ENCODE measurements at places on chromosomes 7 and 10.
A peak's percentile ranks its signal among the peaks of the same experiment; 100 is the strongest.

DNA sequence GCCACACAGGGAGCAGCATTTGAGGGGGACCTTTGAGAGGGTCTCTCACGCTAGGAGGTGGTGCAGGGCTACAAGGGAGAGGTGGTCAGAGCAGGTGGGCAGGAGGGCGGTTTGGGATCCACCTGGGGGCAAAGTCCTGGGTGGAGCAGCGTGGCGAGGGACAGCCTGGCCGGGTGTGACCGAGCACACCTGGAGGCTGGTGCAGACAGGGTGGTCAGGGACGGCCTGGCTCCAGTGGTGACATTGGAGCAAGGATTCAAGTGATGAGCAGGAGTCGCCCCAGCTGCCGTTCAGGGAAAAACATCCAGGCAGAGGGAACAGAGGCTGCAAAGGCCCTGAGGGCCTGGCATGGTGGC, 36.0 kb downstream of the CLIP2 start:
- DNase-seq = no peak

- no peak for DNase-seq
Measured at GRCh38 chr7:47389923-47390630, 191.8 kb downstream of the TNS3 start.

GRCh38 chr10:88735661-88736060, 24.2 kb upstream of the LIPN start:
- DNase-seq = no peak

DNA sequence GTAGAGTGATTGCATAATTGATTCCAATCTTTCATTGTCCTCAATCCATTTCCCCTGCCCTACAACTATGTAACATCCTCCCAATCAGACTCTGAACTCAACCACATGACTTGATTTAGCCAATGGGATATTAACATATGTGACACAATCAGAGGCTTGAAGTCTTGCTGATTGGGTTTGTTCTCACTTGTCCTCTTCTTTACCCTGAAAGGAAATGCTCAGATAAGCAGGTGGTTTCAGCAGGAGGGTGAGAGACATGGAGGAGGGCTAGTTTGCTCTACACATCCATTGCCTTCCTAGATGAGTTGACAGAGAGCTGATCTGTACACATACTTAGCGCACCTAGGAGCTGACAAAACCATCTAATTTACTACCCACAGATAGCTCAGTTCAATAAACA, 669.4 kb downstream of the NRG3 start:
- DNase-seq = no peak

- no peak for DNase-seq
Measured at GRCh38 chr7:81685270-81685868, 84.5 kb downstream of the HGF start.

DNA sequence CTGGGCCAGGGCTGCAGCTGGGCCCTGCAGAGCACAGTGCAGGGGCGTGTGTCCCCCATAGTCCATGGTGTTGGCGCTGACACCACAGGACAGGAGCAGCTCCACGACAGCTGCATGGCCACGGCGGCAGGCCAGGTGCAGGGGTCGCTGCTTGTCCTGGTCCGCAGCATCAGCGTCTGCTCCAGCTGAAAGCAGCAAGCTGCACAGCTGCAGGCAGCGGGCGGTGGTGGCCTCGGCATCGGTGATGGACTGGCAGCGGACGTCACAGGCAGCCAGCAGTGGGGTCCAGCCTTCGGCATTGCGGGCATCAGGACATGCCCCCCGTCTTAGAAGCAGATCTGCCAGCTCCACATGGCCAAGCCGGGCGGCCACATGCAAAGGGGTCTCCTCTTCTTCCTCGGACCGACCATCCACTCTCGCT, 6.0 kb downstream of the ASB10 start:
- peak; percentile 50 for DNase-seq

DNA sequence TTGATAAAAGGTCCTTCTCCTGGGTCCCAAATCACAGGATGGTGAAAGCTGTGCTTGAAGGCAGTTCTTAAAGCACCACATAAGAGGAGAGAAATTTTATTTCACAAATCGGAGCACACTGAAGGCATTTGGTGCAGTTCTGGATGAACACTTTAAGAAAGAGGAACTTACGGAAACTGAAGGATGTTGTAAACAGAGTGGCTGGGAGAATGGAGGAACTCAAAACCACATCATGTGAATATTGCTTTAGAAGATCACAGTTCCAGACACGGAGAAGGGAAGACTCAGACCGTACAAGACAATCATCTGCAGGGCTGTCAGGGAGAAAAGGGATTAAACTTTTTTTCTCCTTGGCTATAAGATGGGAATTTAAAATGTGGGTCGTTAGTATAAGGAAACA, 9.0 kb upstream of the GPR141 start:
- no peak for DNase-seq

GRCh38 chr7:158997471-158997870, 141.1 kb downstream of the DYNC2I1 start:
- DNase-seq = no peak

- DNase-seq = no peak
Measured at GRCh38 chr10:97331153-97331703, 3.3 kb downstream of the FRAT2 start.

- no peak for DNase-seq
Measured at GRCh38 chr10:29553544-29554250, 81.1 kb downstream of the SVIL start.

GRCh38 chr7:15016766-15017165, 114.2 kb upstream of the DGKB start:
- DNase-seq = no peak

- no peak for DNase-seq
Measured at GRCh38 chr7:1973321-1974251, 259.2 kb downstream of the MAD1L1 start.

DNA sequence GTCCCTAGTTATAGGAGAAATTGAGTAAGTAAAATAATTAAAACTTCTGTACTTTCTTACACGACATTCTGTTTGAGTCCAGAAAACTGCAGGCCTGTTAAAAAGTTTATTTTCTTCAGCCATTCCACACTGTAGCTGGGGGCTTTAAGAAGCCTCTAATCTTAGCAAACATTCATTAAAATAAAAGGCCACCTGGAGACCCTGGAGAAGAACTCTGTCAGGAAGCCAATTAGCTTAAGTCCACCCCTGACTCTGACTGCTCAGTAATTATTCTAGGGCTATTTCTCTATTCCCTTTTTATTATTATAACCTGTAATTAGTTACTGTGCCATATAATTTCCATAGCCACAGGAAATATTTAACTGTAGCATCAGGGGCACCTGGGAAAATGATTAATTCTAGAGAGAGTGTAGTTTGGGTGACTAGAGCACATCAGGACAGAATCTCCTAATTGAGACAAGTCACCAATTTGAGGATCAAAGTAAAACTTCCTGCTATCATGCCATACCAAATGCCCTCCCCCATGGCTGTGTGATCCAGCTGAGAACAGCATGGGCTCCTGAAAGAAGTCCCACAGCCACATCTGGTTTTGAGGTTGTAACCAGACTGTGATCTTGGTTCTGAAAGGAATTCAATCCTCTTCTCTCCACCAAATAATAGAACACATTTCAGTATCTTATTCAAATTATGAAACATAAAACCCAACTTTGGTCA, 1302.3 kb downstream of the XPNPEP1 start:
- no peak for DNase-seq

- DNase-seq = no peak
Measured at GRCh38 chr7:19465861-19466260, 243.0 kb downstream of the POLR1F start.

DNA sequence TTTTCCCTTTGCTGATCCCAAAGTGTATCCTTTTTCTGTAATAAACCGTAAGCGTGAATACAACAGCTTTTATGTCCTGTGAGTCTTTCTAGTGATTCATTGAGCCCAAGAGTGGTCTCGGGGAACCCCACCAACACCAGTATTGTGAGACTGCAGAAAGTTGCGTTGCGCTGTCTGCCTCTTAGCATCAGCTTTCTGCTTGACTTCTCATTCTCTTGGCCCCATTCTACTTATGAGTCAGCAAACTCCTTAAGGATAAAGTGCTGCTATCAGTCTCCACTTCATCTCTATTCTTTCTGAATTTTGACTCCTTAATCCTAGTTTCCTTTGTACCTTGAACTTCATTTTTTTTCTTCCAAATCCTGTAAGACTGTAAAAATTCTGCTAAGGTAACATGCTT, 184.3 kb upstream of the MBL2 start:
- DNase-seq = no peak

GRCh38 chr7:125375942-125376341, 446.3 kb upstream of the POT1 start:
- DNase-seq = no peak

GRCh38 chr7:48244864-48245271, 73.6 kb downstream of the ABCA13 start:
- no peak for DNase-seq

- DNase-seq = no peak
Measured at GRCh38 chr7:52079726-52080125, 763.1 kb upstream of the COBL start.

DNA sequence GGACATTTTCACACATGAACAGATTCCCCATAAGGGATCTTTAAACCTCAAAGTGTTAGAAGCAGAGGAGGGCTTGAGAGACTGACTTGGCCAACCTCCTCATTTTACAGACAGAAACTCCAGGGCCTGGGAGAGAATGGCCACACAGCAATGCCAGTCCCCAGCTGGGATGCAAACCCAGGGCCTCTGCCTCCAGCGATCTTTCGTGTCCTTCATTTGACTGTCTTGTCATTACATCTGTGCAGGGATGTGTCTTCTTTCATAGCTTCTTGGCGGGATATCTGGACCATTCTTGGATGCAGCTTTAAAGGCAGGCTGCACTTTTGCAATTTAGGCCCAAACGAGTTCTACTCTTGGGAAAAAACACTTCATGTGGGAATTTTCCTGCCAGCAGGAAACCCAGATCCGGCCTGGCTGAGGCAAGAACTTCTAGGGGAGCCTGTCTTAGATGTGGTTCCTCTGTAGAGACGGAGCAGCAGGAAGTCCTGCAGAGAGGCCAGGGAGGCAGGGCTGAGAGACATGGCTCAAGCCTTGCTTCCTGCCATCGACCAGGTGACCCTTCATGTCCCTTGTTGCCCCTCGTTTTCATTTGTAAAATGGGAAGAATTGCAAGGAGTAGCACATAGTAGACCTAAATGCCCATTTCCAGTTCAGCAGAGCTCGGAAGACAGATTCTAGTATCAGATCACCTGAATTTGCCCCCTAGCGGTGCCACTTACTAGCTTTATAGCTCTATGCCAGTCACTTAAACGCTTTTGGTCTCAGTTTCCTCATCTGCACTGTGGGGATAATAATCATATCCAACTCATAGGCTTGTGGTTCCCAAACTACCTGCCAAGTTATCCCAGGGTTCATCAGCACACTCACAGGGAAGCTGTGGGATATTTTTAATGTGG, 43.9 kb upstream of the SLC29A3 start:
- no peak for DNase-seq
